ENCODE measurements at places on chromosomes 12 and 14.

GRCh38 chr12:132163041-132163910, 19.0 kb downstream of the NOC4L start:
- DNase-seq = no peak

DNA sequence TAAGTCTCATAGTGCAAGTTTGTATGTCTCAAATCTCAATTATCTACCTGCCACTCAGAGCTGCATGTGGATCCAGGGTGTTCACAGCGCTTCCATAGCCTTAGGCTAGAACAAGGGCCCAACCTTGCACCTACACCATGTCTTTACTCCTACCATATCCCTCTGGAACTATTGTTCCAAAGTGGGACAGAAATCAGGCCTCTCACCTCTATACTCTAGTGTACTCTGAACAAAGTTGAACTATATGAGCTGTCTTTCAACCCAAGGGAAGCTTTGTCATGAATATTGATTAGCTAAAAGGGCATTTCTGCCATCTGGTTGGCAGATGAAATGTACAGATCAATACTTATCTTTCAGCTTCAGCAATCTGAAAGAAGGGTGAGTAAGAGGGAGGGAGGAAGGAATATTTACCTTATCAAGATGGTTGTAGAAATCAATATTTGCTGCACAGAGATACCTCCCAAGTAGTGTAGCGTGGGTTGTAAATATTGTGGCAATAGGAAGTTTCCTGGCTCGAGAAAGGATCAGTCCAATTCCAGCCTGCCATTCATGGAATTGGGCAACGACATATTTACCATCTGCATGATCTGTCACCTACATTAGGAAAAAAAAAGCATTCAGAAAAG, 30.8 kb downstream of the GYS2 start:
- DNase-seq = no peak

DNA sequence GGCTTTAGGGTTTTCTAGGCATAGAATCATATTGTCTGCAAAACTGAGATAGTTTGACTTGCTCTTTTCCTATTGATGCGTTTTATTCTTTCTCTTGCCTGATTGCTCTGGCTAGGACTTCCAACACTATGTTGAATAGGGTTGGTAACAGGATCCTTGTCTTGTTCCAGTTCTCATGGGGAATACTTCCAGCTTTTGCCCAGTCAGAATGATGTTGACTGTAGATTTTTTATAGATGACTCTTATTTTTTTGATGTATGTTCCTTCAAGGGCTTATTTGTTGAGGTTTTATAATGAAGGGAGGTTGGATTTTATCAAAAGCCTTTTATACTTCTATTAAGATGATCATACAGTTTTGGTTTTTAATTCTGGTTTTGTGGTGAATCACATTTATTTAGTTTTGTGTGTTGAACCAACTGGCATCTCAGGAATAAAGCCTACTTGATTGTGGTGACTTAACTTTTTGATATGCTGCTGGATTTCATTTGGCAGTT, 478.2 kb downstream of the TMEM117 start:
- no peak for DNase-seq

- DNase-seq = no peak
These were observed 16.3 kb downstream of the CYP46A1 start for GRCh38 chr14:99700379-99700778.

GRCh38 chr12:16417058-16417457, 69.6 kb downstream of the MGST1 start:
- no peak for DNase-seq

- DNase-seq = no peak
These were observed 29.1 kb downstream of the PAWR start for GRCh38 chr12:79661629-79662028.

All from smooth muscle cell of the brain vasculature (primary cell).